Fibroblast of lung (primary cell): ENCODE measurements at places on chromosomes 1 and 21.

DNA sequence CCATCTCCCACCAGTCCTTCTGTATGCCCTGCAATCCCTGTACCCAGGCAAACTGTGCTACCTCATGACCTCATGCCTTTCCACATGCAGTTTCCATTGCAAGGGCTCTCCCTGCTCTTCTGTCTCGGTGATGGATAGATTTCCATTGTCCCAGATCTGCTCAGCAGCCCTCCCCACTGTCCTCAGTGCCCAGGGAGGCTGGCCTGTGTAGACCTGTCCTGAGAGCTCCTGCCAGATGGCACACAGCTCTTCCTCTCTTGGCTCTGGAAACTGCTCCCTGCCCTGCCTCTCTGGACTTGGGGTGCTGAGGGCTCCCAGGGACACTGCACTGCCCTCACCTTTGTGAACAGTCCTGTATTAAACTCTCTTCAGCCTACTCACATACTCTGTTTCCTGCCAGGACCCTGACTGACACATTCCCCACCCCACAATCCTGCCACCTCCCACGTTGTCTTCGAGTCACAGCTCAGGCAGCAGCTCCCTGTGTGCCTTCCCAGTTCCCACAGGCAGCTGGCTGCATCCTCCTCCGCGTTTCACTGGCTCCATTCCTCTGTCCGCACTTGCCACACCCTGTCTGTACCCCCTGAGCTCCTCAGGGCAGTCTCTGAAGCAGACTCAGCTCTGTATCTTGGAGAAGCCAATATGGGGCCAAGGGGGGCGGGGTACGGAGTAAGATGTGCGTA lies 57.0 kb downstream of the SPATA46 start:
- no peak for DNase-seq
- no peak overlapping the region for H3K27ac ChIP-seq
- no peaks in the 10 kb centered on the region for H3K36me3 ChIP-seq
- no peaks in the 10 kb centered on the region for H3K4me1 ChIP-seq
- peaks cover 6% of the 10 kb centered on the region for H3K27me3 ChIP-seq

DNA sequence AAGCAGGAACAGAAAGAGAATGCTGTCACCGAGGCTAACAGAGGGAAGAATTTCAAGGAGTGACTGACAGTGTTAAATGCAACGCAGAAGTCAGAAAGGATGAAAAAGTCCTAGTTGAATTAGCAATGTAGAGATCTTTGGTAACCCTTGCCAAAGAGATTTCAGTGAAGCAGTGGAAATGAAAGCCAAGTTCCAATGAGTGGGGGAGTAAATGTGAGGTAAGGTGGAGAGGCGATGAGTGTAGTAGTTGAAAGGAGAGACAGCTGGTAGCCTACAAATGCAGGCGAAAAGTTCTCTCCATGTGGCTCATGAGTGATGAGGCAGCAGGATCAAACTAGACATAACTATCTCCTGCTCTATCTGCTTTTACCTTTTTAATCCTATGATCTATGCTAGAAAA lies 74.6 kb upstream of the IPO9 start:
- DNase-seq, result no peak
- H3K27me3 ChIP-seq, result no peaks in the 10 kb centered on the region
- H3K27ac ChIP-seq, result no peak overlapping the region
- no peak overlapping the region for H3K4me3 ChIP-seq
- peaks cover 57% of the 10 kb centered on the region for H3K4me1 ChIP-seq
- H3K36me3 ChIP-seq, result no peaks in the 10 kb centered on the region

DNA sequence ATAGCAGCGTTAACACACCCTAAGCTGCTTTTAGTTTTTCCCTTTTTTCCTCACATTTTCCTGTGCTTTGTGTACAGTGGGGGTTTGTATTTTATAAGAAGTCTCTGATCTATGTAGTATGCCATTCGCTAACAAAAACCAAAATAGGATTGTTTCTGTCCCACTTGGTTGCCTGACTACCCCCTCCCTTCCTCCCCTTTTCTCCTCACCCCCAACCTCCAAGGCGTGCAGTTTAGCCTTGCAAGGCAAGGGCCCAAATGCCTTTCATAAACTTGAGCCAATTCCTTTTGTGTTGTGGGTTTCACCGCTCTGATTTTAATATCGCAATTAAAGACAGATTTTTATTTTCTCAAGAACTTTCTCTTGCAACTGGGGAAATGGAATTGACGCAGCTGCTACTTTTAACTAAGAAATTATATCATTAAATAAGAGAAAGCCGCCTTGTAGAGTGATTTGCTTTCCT lies 276.9 kb downstream of the TM2D1 start:
- no peaks in the 10 kb centered on the region for H3K36me3 ChIP-seq
- no peak overlapping the region for H3K27ac ChIP-seq
- no peaks in the 10 kb centered on the region for H3K27me3 ChIP-seq
- peaks cover 3% of the 10 kb centered on the region for H3K4me1 ChIP-seq

- peak overlapping the region; percentile 97 for H3K4me3 ChIP-seq
- H3K27me3 ChIP-seq, result no peaks in the 10 kb centered on the region
- no peaks in the 10 kb centered on the region for H3K36me3 ChIP-seq
- no peak overlapping the region for H3K27ac ChIP-seq
- DNase-seq, result no peak
These were observed 2.0 kb downstream of the PRMT6 start for GRCh38 chr1:107058245-107059032.

DNA sequence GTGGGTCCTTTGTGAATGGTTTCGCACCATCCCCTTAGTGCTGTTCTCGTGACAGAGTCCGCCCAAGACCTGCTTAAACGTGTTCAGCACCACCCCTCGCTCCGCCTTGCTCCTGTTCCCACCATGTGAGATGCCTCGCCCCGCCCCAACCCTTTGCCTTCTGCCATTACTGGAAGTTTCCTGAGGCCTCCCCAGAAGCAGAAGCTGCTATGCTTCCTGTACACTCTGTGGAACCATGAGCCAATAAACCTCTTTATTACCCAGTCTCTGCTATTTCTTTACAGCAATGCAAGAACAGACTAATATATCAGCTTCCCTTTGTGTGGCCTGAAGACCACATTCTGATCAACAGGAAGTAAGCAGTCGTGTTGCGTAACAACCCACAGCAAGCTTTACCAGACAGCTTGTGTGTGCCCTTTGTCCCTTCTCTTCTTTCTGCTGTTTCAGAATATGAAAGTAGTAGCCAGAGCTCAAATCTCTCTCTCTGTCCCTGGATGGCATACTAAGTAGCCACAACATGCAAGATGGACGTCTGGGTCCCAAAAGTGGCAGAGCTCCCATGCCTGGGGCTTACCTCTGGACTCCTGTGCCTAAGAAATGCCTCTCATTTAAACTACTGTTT lies 14.1 kb downstream of the HENMT1 start:
- H3K4me1 ChIP-seq, result peaks cover 7% of the 10 kb centered on the region
- H3K36me3 ChIP-seq, result no peaks in the 10 kb centered on the region
- DNase-seq, result peak; percentile 89
- no peak overlapping the region for H3K4me3 ChIP-seq

- no peak overlapping the region for H3K4me3 ChIP-seq
- H3K36me3 ChIP-seq, result no peaks in the 10 kb centered on the region
- no peaks in the 10 kb centered on the region for H3K4me1 ChIP-seq
- no peak overlapping the region for H3K27ac ChIP-seq
- DNase-seq, result peak; percentile 15
- no peaks in the 10 kb centered on the region for H3K27me3 ChIP-seq
These were observed 507.1 kb upstream of the ZRANB2 start for GRCh38 chr1:71587961-71588360.

- no peak for DNase-seq
- no peak overlapping the region for H3K27ac ChIP-seq
These were observed 80.8 kb downstream of the SASS6 start for GRCh38 chr1:100051893-100052292.

DNA sequence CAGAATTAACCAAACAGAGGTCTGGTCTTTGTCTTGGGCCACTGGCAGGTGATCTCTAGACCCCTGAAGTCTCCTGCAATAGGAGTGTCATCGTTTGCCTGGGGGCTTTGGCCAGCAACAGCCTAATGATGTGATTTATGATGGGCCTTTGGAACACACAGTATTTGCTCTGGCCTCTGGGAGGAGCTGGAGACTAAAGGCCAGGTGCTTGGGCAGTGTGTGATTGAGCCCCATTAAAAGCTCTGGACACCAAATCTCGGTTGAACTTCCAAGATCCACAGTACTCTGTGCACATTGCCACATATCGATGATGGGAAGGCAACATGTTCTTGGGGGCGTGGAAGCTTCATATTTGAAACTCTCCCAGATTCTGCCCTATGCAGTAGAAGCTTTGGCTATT lies 32.0 kb upstream of the TLR5 start:
- DNase-seq, result peak; percentile 19
- H3K27ac ChIP-seq, result no peak overlapping the region
- no peaks in the 10 kb centered on the region for H3K4me1 ChIP-seq
- H3K27me3 ChIP-seq, result no peaks in the 10 kb centered on the region
- no peaks in the 10 kb centered on the region for H3K36me3 ChIP-seq
